Karpas-422 (cell line): ENCODE measurements at places on chromosomes 5 and 9. TPM values are rescaled to one million over a fixed set of nuclear protein-coding genes. Genes with fewer than 3 reads are reported as not detected.

DNA sequence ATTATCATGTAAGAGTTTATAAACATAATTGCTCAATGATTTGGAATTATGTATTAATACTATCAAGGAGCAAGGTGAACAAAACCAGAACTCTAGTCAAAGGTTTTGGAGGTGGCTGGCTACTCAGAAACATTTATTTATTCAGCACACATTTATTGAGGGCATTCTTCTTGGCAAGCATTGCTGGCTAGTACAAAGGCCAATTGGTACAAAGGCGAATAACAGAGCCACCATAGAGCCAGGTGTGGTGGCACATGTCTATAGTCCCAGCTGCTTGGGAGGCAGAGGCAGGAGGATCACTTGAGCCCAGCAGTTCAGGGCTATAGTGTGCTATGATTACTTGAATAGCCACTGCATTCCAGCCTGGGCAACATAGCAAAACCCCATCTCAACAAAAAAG lies 242.1 kb downstream of the CWC27 start:
- DNase-seq = no peak

GRCh38 chr5:178325679-178326373 lies 93.2 kb upstream of the PHYKPL start:
- DNase-seq = no peak

DNA sequence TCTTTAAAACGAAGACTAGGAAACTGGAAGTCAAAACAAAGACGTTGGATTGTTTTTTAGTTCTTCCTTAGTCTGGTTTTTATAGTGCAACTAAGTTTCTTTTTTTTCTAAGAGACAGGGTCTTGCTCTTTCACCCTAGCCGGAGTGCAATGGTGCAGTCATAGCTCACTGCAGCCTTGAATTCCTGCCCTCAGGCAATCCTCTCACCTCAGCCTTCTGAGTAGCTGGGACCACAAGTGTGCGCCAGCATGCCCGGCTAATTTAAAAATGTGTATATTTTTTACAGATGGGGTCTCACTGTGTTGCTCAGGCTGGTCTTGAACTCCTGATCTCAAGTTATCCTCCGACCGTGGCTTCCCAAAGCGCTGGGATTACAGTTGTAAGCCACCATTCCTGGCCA lies 27.6 kb downstream of the ZFYVE16 start:
- DNase-seq = no peak

- DNase-seq = peak; percentile 58
These were observed 1.8 kb upstream of the AMACR start for GRCh38 chr5:34009610-34010009.

GRCh38 chr9:591292-591691 lies 250.2 kb upstream of the DMRT1 start:
- no peak for DNase-seq

DNA sequence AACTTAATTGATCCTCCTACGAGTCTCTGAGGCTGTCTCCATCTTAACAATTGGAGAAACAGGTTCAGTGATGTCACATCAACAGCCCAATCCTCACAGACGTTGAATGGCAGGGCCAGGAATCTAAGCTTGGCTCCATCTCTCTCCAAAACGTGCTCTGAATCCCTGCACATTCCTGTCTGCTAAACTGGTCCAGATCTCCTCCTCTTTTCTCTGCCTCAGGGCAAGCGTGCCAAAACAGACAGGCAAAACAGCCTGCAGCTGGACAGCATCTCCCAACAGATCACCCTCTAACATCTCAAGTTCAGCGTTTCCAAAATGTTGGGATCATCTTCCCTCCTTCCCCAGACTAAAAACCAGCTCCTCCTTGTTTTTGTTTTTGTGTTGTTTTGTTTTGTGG lies 6.6 kb downstream of the FBP1 start:
- DNase-seq = no peak

DNA sequence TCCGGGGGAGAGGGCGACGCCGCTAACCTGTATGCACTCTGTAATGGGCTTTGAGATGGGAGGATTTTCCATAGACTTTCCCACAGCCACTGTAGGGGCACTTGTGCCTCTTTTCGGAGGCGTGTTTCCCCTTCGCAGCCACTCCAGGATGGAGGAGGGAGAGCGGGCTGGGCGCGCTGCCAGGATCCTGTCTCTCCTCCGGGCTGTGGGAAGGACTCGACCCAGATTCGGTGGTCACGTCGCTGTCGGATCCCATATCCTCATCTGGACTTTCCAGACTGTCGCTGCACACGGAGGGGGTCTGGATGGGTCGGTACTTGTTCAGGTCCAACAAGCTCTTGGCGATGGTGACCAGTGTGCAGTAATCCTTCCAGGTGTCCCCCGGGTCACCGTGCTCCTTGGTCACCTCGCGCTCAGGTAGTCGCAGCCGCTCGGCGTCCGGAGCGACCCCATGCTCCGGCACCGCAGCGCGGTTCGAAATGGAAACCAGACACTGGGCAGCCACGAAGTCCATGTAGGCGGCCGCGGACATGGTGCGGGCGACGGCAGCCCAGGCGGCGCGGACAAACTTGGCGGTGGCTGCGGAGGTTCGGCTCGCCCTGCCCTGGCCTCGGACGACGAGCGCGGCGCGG lies 1.5 kb downstream of the KLF9 start:
- no peak for DNase-seq

- no peak for DNase-seq
These were observed 224.1 kb downstream of the ESM1 start for GRCh38 chr5:54761213-54761701.

GRCh38 chr5:33516421-33516820 lies 75.7 kb downstream of the TARS1 start:
- no peak for DNase-seq

DNA sequence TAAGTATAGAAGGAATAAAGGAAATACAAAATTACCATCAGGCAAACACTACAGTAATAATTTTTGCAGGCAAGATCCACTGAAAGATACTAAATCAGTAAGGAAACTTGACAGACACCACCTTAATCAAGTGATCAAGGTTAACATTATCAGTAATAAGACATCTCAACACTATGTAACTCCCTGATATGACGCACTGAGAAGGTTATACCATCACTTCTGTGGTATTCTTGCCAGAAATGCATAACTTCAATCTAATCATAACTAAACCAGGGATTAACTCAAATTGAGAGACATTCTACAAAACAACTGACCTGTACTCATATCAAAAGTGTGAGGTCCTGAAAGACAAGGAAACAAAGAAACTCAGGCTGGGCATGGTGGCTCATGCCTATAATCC lies 52.5 kb upstream of the GABRP start:
- DNase-seq = no peak

- DNase-seq = no peak
These were observed 89.2 kb downstream of the THBS4 start for GRCh38 chr5:80124121-80124918.

DNA sequence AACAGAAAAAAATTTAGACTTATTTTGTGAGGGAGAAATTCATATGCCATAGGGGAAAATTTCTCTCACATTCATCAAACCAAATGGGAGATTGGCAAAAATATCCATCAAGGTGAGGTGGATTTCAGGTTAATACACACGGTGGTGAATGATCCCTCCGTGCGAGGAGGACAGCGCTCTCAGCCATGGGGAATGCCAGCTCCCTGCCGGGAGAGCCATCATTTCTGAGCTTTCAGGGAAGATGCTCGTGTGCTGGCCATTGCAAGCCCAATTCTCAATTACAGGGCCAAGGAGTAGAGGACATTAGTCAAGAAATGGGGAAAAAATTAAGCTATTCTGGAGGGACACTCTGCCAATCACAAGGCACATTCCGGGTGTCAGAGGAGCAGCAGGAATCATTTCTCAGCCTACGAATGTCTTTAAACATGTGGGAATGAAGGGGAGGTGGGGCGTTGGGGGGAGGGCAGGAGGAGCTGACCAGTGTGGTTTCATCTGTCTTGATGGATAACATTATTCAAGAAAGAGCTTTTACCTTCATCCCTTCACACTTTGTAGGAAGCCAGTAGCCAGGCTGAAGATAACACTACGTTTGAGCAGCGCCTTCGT lies 165.5 kb downstream of the DAB2IP start:
- no peak for DNase-seq

DNA sequence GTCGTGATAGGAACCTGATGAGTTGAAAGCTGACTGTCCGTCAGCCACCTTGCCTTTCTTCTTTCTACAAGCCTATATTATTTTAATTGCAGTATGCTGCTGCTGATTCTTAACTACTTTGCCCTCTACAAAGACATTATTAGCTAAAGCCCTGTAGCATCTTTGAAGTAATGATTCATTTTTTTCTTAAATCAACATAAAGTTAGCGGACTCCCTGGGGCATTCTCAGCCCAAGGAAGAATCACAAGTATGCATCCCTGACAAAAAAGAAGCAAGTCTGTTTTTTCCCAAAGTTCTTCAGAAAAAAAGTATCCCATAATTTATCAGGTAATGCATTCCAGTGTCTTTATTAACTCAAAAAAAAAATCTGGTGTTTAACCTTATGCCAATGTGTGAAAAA lies 69.5 kb upstream of the TAS2R1 start:
- no peak for DNase-seq

DNA sequence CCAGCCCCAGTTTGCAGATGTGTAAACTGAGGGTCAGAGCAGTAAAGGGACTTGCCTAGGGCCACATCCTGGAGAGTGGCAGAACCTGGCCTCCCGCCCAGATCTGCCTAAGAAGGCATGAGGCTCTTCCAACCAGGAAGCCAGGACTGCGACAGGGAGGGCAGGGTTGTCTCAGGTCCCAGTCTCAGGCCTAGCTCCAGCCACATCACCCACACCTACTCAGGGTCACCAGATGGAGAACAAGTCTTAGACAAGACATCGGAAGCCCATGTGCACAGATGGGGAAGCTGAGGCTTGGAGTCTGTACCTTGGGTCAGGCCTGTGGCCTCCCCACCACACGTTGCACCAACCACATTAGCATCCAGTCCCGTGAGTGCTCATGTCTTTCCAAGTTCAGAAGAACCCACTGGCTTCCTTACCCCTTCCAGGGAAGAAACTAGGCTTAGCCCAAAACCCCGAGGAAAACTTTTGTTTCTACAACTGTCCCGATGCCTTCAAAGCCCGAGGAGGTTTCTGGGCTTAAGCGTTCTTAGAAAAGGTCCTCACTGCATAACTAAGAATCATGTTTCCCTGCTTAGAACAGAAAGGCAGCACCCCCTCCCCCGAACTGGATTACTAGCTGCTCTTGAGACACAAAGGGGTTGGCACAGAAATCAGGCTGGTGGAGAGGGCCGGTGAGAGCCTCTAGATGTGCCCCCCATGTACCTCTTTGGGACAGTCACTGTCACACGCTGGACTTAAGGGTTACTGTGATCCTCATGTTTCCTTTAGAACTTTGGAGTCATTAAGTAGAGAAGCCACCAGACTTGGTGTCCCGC lies 2.2 kb downstream of the FAM78A start:
- peak; percentile 72 for DNase-seq

DNA sequence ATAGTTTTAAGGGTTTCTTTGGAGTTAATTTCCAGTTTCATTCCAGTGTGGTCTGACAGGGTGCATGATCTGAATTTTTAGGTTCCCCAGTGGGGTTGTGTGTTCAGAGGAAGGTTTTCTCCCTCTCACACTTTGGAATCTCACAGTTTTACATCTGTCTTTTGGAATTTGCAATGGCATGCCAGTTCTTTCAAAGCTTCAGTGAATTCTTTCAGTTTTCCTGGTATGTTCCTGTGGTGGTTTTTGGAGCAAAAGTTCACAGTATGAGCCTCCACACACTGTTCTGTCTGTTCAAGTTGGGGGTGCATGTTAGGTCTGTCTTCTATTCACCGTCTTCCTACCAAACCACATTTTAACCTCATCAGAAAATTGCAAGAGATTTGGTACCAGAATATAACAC lies 624.2 kb downstream of the KCTD16 start:
- no peak for DNase-seq

DNA sequence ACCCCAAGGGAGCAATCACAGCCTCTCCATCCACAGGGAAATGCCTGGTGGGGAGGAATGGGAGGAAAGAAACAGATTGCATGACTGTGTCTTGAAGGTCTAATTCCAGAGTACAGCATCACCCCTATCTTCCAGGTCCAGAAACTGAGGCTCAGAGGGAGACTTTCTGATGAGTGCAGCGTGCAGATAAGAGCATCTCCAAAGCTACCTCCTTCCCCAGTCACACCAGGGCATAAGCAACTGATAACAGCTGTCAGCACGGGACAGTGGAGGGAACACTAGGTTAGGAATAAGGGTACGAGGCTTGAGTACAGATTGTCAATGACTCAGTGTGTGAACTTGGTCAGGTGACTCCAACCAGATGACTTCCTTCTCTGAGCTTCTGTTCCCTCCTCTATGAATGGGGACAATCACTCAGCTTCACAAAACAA lies 126.9 kb downstream of the KCNIP1 start:
- no peak for DNase-seq

DNA sequence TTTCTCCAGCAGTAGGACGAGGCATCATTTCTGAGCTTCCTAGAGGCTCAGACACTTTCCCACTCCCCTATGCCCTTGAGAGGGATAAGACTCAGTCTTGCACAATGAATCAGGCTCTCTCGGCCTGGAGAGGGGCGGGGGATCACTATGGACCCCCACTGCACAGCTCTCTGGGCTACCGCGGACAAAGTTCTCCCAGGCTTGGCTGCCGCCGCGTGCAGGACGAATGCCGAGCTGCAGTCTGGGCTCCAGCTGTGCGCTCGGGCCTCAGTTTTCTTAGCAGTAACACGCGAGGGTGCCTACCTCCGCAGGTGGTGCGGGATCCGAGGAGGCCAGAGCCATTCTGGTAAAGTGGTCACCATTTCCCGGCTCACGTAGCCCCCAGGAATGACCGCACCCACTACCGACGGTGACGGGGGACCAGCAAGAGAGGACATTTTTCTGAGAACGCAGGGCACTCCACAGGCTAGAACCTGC lies 3.4 kb upstream of the MYORG start:
- peak; percentile 57 for DNase-seq

DNA sequence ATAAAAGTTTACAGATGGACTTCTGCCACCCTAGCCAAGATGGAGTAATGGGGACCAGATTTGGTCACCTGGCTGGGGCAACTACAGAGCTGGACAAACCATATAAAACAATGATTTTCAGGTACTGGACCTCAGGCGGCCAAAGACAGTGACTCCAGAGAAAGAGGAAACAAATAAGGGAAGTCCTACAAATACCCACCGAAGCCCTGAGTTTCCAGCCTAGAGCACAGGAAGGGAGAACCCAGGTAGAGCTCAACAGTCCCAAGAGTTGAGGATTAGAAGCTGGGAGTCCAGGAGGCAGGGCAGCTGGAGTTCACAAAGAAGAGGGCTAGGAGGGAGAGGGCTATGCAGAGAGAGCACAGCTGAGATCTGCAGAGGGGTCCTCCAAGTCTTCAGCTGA lies 106.7 kb upstream of the NR5A1 start:
- no peak for DNase-seq

GRCh38 chr5:135505973-135506372 lies 29.8 kb downstream of the NEUROG1 start:
- DNase-seq = no peak

The TMC1 gene
- not detected in 2 replicates for total RNA-seq

The F2RL1 gene
- total RNA-seq = not detected in 2 replicates

The TSSK1B gene
- total RNA-seq = not detected in 2 replicates

The SHB gene
- 27.1 and 42.8 TPM in 2 replicates for total RNA-seq

The IL13 gene
- total RNA-seq = not detected in 2 replicates

The PCDHGA6 gene
- total RNA-seq = 10.9 and 14.5 TPM in 2 replicates

The GRXCR2 gene
- total RNA-seq = not detected in 2 replicates

The ANXA2R gene
- 9.0 and 15.3 TPM in 2 replicates for total RNA-seq

The DPYSL3 gene
- not detected in 2 replicates for total RNA-seq

The HAVCR2 gene
- 0.22 TPM in 1 of 2 replicates, not detected in the other for total RNA-seq
